ENCODE measurements at places on chromosomes 13 and 19.

GRCh38 chr13:106156468-106156867 lies 379.0 kb downstream of the EFNB2 start:
- peak; percentile 92 for DNase-seq

GRCh38 chr13:98792785-98793495 lies 40.5 kb upstream of the SLC15A1 start:
- DNase-seq: no peak

GRCh38 chr19:35462476-35462953 lies 14.5 kb downstream of the FFAR2 start:
- no peak for DNase-seq

DNA sequence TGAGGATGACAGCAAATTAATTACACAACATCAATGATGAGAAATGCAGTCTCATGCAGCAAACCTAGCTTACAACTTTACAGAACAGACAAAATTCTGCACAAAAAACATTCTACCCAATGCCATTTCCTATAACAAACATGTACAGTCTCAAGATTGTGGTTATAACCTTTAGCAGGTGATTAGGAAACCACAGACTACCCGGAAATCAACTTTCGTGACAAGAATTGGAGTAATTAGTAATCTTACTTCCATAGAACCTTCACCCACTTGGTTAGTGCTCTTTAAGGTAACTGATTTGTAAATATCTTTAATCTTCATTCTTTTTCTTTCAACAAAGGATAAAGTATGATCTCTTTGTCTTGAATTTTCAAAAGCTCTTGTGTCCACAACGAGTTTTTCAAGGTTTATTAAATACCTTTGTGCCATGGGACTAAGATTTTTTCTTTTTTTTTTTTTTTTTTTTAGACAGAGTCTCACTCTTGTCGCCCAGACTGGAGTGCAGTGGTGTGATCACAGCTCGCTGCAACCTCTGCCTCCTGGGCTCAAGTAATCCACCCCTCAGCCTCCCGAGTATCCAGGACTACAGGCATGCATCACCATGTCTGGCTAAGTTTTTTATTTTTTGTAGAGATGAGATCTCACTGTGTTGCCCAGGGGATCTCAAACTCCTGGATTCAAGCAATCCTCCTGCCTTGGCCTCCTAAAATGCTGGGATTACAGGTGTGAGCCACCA lies 78.8 kb downstream of the MAP4K1 start:
- no peak for DNase-seq

- DNase-seq: no peak
Measured at GRCh38 chr19:18895038-18895823, 727 bp downstream of the CERS1 start.

DNA sequence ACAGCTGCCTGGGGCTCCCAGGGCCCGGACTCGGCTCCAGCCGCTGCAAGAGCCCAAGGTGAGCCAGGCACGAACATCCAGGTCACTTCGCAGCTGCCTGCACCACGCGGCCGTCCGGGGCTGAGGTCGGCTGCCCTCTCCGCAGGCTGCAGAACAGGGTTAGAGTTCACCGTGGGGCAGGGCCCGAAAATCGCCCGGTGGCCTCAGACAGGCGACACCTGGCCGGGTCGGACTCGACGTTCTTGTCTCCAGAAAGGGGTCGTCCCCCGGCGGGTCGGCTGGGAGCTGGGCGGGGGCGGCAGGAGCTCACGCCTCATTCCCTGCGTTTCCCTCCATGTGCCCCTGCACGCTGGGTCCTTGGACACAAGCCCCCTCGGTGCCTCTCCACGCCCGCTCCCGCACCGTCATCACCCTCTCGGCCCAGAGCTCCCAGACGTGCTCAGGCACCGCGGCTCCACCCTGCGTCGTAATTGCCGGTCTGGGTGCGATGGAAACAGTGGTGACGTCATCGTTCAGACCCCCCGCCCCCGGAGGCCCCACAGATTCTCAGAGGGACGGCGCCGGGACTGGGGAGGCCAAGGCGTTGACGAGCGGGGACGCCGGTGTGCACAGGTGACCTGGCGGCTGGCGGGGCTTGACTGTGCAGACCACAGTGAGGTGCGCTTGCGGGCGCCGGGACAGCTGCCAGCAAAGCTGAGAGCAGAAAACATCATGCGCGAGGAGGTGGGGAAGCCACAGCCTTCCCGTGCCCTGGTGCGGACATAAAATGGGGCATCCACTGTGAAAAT lies 4.0 kb upstream of the GRIN3B start:
- no peak for DNase-seq

GRCh38 chr19:34051255-34051654 lies 121.0 kb upstream of the LSM14A start:
- DNase-seq: no peak

- DNase-seq: no peak
Measured at GRCh38 chr13:27336014-27336673, 65.5 kb downstream of the RASL11A start.

- no peak for DNase-seq
Measured at GRCh38 chr13:106533943-106534638, 1.4 kb downstream of the EFNB2 start.

DNA sequence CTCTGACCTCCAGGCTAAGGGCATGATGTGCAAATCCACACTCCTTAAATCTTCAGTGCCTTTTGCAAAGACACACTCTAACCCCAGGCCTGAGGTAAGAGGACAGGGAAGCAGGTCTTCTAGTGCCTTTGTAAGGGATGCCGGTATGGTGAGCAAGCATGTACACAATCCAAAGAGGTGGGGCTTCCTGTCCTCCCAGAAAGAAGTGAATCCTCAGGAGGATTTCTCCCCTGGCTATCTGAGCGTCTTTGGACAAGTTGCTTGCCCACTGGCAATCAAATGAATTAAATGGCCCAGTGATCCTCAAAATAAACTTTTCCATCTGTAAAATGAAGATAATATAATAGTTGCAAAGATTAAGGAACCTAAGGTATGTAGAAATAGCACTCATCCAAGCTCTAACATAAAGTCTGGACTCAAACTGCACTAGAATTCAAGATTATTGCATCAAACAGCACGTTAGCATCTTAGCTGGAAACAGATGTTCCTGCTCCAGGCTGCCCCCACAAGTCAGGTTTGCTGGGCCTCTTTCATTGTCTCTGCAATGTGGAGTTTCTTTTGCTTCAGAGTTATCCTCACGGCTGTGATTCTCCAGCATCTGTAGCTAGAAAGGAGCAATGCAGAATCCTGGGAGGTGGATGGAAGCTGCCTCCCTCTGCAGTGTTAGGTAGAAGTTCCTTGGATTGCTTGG lies 249.6 kb downstream of the TSHZ3 start:
- no peak for DNase-seq
